ENCODE measurements at places on chromosomes 1 and 21.
A peak's percentile ranks its signal among the peaks of the same experiment; 100 is the strongest.

- peak; percentile 35 for DNase-seq
Measured at GRCh38 chr1:216193839-216194443, 229.3 kb downstream of the USH2A start.

GRCh38 chr1:150226486-150226885 lies 9.4 kb downstream of the ANP32E start:
- DNase-seq, result no peak

- DNase-seq, result no peak
Measured at GRCh38 chr1:57674801-57675200, 250.9 kb upstream of the DAB1 start.

GRCh38 chr21:46109313-46110221 lies 11.7 kb downstream of the COL6A2 start:
- DNase-seq, result no peak

GRCh38 chr21:24939291-24939690 lies 668.0 kb downstream of the MRPL39 start:
- DNase-seq, result peak; percentile 94

DNA sequence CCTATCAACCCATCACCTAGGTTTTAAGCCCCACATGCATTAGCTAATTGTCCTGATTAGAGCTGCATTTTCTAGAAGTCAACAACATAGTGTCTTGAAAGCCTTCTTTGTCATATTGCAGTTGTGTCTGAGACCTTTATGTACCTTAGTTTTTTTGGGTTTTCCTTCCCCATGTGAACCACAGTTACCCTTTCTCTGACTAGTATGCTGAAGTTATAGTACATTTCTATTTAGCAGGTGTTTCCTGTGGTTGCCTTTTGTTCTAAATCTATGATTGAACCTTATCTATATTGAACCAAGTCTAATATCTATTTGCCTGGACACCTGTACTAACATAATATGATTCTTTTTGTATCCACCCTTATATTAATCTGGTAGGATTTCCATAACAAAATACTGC lies 135.6 kb downstream of the ST6GALNAC3 start:
- no peak for DNase-seq

- no peak for DNase-seq
Measured at GRCh38 chr1:228345201-228345930, 61.3 kb downstream of the TRIM11 start.

- DNase-seq, result no peak
Measured at GRCh38 chr1:8537991-8538390, 220.1 kb downstream of the SLC45A1 start.

DNA sequence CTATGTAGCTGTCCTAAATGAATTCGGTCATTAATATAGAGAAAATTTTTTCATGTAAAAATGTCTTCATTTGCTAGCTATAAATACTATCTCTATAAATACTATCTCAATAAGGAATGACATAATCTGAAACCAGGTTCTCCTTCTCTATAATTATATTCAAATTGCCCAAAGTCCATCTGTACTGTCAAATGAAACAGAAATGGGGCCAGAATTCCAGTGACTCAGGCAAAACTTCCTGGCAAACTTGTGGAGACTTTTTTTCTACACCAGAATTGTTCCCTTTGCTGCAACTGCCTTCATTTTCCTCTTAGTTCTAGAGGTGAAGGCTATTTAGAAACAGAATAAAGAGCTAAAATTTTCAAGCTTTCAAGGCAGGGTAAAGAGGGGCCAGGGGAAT lies 152.5 kb downstream of the KCNH1 start:
- no peak for DNase-seq

GRCh38 chr1:184035719-184036516 lies 1.6 kb downstream of the COLGALT2 start:
- DNase-seq, result no peak

- no peak for DNase-seq
Measured at GRCh38 chr21:37119421-37120218, 46.6 kb downstream of the TTC3 start.

- peak; percentile 89 for DNase-seq
Measured at GRCh38 chr1:8822373-8823294, 5.2 kb upstream of the RERE start.
